ENCODE measurements at places on chromosomes 16 and 17. TPM values are rescaled to one million over a fixed set of nuclear protein-coding genes. Genes with fewer than 3 reads are reported as not detected.

GRCh38 chr17:51351890-51352289 is 91.5 kb downstream of the UTP18 start:
- DNase-seq: no peak

Gene ITGA2B
- 0.63 TPM for total RNA-seq

DNA sequence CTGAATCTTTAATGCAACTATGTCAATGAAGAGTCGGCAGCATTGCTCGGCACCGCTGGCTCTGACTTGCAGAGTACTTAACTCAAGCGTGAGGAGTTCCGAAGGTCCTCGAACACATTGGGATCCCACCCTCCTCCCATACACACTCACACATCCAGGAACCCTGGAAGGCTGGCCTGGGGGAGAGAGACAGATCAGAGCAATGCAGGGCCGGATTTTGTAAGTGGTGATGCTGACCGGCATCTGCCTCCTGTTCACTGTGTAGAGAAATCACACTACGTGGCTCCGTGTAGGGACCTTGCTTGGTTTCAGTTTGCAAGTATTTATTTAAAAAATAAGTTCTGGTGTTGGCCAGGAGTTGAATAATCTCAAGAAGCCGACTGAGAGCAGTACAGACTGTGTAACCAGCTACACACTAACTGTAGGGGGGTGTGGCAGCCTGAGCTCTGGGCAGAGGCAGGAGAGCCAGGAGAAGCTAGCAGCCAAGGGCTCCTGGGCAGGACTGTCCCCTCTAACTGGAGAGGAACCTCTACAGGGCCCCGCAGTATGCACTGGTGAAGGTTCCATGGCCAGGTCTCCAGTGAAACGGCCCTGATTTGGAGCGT is 190.2 kb upstream of the TNRC6C start:
- DNase-seq: no peak

Gene SOX9
- total RNA-seq: not detected

- no peak for DNase-seq
Observed at GRCh38 chr17:20174588-20175265, 165.6 kb downstream of the SPECC1 start.

Gene IFT20
- total RNA-seq: 23.8 TPM

Gene CDH5
- 0.09 TPM for total RNA-seq

- DNase-seq: peak; percentile 16
Observed at GRCh38 chr16:53773150-53773846, 69.3 kb downstream of the FTO start.

GRCh38 chr17:49001671-49002070 is 4.5 kb downstream of the IGF2BP1 start:
- no peak for DNase-seq

GRCh38 chr17:1542316-1542715 is 20.3 kb downstream of the PITPNA start:
- DNase-seq: no peak

Gene ADORA2B
- not detected for total RNA-seq

GRCh38 chr17:1639549-1640180 is 5.9 kb downstream of the SCARF1 start:
- no peak for DNase-seq

GRCh38 chr17:48556576-48557401 is 11.9 kb upstream of the HOXB2 start:
- no peak for DNase-seq

- DNase-seq: no peak
Observed at GRCh38 chr17:61799812-61800484, 63.4 kb downstream of the BRIP1 start.

GRCh38 chr16:80151722-80152111 is 389.1 kb upstream of the DYNLRB2 start:
- DNase-seq: no peak

Gene TANC2
- total RNA-seq: 9.6 TPM

DNA sequence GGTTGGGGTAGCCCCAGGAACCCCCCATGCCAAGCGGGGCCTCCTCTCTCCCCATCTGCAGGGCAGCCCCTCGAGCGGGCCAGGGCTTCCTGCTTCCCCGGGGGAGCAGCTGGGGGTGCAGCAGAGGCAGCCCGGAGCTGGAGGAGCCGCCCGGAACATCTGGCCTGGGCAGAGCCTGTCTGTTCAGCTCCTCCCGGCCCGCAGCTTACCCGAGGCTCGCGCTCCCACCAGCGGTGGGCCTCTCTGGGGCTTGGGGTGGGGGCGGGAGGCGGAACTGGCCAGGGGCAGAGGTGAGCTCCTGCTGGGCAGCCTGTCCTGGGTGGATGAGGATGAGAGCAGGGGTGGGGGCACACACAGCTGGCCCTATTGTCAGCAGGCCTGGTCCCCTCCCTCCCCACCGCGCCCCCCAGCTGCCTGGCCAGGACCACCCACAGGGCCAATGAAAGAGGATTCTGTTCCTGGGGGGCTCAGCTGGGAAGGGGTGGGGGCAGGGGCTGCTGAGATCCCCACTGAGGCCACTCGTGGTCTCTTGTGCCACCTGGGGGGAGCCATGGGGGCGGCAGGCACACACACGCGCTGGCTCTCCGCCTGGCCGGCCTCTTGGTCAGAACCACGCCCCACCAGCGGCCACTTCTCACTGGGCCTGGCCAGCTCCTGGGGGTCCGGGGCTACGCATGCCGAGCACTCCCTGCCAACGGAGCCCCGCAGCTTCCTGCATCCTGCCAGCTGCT is 34.7 kb downstream of the BAHCC1 start:
- no peak for DNase-seq

Gene PIP4K2B
- 37.8 TPM for total RNA-seq

- DNase-seq: no peak
Observed at GRCh38 chr16:86217001-86217890, 293.1 kb upstream of the FOXF1 start.

DNA sequence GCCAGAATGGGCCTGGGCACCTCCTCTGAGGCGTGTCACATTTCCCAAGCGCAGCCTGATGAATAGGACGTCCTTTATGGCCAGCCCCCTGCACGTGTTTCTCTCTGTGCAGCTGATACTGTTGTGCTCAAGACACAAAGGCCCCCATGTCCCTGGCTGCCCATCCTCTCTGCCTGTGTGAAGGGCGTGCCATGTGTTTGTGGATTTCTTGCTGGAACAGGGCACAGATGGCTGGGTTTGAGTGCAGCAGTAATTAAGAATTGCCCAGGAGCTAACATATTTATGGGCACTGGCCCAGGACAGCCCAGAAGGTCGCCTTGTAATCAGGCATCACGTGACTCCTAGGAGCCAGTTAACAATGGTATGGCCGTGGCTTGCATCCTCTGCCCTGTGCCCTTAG is 181.1 kb downstream of the CCDC182 start:
- DNase-seq: no peak

Gene HGS
- 219 TPM for total RNA-seq

- no peak for DNase-seq
Observed at GRCh38 chr16:24152826-24153225, 103.3 kb upstream of the CACNG3 start.

Data from OCI-LY7 (cell line).